ENCODE measurements at places on chromosomes 1 and 21. TPM values are rescaled to one million over a fixed set of nuclear protein-coding genes. Genes with fewer than 3 reads are reported as not detected.

The OPTC gene
- not detected for total RNA-seq

DNA sequence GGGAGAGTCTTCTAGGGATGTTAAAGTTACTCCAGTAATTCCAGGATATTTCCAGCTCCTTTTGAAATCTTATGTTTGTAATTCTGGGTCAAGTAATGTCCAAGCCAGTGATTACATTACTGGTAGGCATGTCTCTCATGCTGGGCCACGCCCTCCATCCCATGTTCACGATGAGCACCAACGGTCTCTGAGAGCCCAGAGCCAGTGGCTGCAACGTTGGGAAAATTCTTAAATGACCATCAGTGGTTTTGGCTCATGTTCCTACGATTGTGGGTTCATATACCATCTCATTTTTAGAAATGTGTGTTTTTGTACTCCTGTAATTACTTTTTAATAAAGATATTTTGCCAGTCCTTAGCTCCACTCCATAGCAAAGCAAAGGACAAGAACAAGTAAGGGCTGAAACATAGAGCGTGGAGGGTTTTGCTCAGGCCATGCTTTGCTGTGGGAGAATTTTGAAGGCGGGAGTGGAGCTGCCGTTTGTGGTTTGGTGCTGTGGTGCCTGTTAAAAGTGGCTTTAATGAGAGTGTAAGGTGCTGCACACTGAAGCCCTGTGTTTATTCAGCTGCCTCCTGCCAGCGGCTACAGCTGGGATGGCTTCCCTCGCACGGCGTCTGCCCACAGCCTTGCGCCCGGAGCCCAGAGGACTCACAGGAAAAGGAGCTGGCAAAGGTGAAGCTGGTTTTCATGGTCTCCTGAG, 28.9 kb downstream of the VANGL1 start:
- H3K27ac ChIP-seq: no peak overlapping the region
- H3K4me1 ChIP-seq: no peaks in the 10 kb centered on the region
- H3K36me3 ChIP-seq: no peaks in the 10 kb centered on the region
- no peak overlapping the region for H3K4me3 ChIP-seq
- H3K27me3 ChIP-seq: no peaks in the 10 kb centered on the region

GRCh38 chr1:47926461-47926999, 70.7 kb downstream of the TRABD2B start:
- no peak overlapping the region for H3K27ac ChIP-seq
- H3K4me3 ChIP-seq: no peak overlapping the region
- H3K27me3 ChIP-seq: no peaks in the 10 kb centered on the region
- H3K4me1 ChIP-seq: no peaks in the 10 kb centered on the region
- DNase-seq: no peak

- no peaks in the 10 kb centered on the region for H3K4me1 ChIP-seq
- no peak for DNase-seq
- no peaks in the 10 kb centered on the region for H3K36me3 ChIP-seq
- no peaks in the 10 kb centered on the region for H3K27me3 ChIP-seq
- no peak overlapping the region for H3K4me3 ChIP-seq
- no peak overlapping the region for H3K27ac ChIP-seq
These were observed 7.1 kb upstream of the NSUN4 start for GRCh38 chr1:46333300-46334029.

- H3K36me3 ChIP-seq: no peaks in the 10 kb centered on the region
- DNase-seq: no peak
- no peak overlapping the region for H3K4me3 ChIP-seq
- H3K27me3 ChIP-seq: no peaks in the 10 kb centered on the region
- no peak overlapping the region for H3K27ac ChIP-seq
These were observed 112.2 kb downstream of the GRIK3 start for GRCh38 chr1:36922071-36922470.

The NHLH1 gene
- not detected for total RNA-seq

The TOE1 gene
- 8.6 TPM for total RNA-seq

DNA sequence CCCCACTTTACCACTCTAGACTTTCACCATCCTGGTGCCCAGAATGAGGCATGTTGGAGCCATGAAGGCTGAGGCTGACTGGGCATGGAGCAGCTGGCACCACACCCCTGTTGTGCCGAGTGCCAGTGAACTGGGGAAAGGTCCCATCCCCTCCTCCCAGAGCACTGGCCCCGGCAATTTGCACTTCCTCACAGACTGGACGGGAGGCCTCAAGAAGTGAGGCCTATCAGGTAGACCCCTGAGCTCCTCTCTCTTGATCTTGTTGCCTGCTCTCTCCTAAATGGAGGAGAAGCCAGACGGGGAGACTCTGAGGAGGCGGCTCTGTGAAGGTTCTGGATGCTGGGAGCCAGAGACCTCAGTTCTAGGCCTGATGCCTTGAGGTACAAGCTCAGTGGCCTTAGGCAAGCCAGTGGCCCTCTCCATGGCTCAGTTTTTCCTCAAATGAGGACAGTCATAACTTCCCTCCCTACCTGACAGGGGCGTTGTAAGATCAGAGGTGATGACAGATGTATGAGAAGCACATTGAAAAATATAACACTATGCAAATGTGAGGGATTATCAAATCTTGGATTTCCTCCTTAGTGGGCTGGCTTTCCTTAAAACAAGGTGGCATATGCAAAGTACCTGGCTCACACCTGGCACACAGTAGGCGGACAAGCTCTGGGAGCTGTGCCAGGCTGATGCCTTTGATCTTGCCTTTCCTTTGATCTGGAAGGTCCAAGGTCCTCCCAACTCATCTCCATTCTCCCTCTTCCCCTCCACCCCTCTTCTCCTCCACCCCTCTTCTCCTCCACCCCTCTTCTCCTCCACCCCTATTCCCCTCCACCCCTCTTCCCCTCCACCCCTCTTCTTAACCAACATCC, 6.7 kb downstream of the GRHL3 start:
- no peak overlapping the region for H3K27ac ChIP-seq
- no peaks in the 10 kb centered on the region for H3K36me3 ChIP-seq
- DNase-seq: no peak
- peaks cover 5% of the 10 kb centered on the region for H3K4me1 ChIP-seq

DNA sequence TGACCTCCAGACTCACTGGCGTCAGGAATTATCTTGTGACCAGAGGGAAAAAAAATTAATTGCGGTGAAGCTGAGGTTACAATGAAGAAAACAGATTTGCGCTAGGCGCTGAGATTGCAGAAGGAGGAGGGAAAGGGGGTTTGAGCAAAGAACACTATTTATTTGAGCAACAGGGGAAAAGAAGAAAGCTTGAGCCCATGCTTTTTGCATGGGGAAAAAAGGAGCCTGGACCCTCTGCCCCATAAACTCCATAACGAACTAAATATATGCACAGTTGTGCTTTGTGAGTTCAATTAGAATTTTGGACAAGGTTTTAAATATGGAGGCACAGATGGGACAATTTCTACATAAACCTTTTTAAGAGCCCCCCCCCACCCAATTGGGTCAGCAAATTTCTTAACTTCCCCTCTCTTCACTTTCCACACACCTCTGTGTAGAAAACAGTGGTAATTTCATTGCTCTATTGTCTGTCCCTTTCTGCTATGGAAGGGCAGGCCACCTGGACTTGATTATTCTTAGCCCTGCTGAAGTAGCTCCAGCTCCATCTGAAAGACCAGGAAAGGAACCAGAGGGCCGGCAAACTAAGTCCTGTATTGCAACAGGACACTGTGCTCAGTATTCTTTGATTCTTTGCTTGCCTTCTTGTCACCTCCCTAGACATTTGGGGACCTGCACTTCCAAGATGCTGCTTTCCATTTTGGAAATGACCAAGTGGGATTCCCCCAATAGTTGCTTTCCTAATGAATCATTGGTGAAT, 862 bp upstream of the ID3 start:
- peaks cover 7% of the 10 kb centered on the region for H3K4me1 ChIP-seq
- H3K27me3 ChIP-seq: no peaks in the 10 kb centered on the region
- no peak for DNase-seq
- H3K36me3 ChIP-seq: no peaks in the 10 kb centered on the region

The VAV3 gene
- total RNA-seq: 153 TPM

GRCh38 chr1:48007047-48007446, 9.9 kb upstream of the TRABD2B start:
- H3K27ac ChIP-seq: no peak overlapping the region
- H3K27me3 ChIP-seq: no peaks in the 10 kb centered on the region
- H3K4me1 ChIP-seq: no peaks in the 10 kb centered on the region

The SLC1A7 gene
- 0.16 TPM for total RNA-seq

The IL6R gene
- total RNA-seq: 23.6 TPM

- H3K36me3 ChIP-seq: no peaks in the 10 kb centered on the region
- no peak overlapping the region for H3K4me3 ChIP-seq
- no peaks in the 10 kb centered on the region for H3K4me1 ChIP-seq
- H3K27ac ChIP-seq: no peak overlapping the region
- DNase-seq: no peak
These were observed 59.7 kb downstream of the MYOM3 start for GRCh38 chr1:24052220-24052619.

The KCNC4 gene
- total RNA-seq: 5.2 TPM

The TAS1R1 gene
- total RNA-seq: 0.16 TPM

- no peaks in the 10 kb centered on the region for H3K36me3 ChIP-seq
- H3K4me3 ChIP-seq: no peak overlapping the region
- DNase-seq: no peak
These were observed 18.1 kb upstream of the PDZK1IP1 start for GRCh38 chr1:47207803-47208373.

- H3K4me3 ChIP-seq: no peak overlapping the region
- H3K27me3 ChIP-seq: no peaks in the 10 kb centered on the region
- DNase-seq: no peak
- no peak overlapping the region for H3K27ac ChIP-seq
- no peaks in the 10 kb centered on the region for H3K4me1 ChIP-seq
- H3K36me3 ChIP-seq: no peaks in the 10 kb centered on the region
These were observed 345.3 kb downstream of the PTBP2 start for GRCh38 chr1:97066860-97067259.

DNA sequence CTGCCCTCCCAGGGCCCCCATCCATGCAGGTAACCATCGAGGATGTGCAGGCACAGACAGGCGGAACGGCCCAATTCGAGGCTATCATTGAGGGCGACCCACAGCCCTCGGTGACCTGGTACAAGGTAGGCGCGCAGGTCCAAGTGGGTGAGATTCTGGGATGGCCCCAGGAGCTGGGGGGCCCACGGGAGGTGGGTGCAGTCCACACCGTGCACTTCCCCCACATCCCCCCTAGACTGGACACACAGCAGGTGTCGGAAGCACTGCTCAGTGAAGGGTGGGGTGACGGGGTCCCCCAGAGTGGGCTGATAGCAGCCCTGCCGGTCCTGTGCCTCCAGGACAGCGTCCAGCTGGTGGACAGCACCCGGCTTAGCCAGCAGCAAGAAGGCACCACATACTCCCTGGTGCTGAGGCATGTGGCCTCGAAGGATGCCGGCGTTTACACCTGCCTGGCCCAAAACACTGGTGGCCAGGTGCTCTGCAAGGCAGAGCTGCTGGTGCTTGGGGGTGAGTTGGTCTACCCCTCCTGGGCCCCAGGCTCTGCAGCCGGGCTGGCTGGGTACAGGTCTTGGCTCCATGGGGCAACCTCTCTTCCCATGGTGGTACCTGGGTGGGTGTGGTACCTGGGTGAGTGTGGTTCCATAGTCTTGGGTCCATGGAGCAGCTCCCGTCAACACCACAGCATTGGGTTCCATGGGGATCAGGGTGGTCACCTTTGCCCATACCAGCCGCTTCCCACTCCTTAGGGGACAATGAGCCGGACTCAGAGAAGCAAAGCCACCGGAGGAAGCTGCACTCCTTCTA, 40.4 kb downstream of the TRIM11 start:
- no peak overlapping the region for H3K27ac ChIP-seq
- no peaks in the 10 kb centered on the region for H3K36me3 ChIP-seq
- H3K4me3 ChIP-seq: no peak overlapping the region
- H3K4me1 ChIP-seq: no peaks in the 10 kb centered on the region
- DNase-seq: no peak

- no peaks in the 10 kb centered on the region for H3K36me3 ChIP-seq
- no peak for DNase-seq
- no peak overlapping the region for H3K4me3 ChIP-seq
- no peaks in the 10 kb centered on the region for H3K27me3 ChIP-seq
- no peak overlapping the region for H3K27ac ChIP-seq
These were observed 26.7 kb upstream of the GLIS1 start for GRCh38 chr1:53765657-53766056.

The RNF186 gene
- 4.3 TPM for total RNA-seq

GRCh38 chr1:146049436-146049835, 27.9 kb upstream of the HJV start:
- no peaks in the 10 kb centered on the region for H3K27me3 ChIP-seq
- no peak for DNase-seq
- no peak overlapping the region for H3K4me3 ChIP-seq
- H3K4me1 ChIP-seq: no peaks in the 10 kb centered on the region

- H3K27me3 ChIP-seq: no peaks in the 10 kb centered on the region
- DNase-seq: peak; percentile 33
- H3K4me1 ChIP-seq: no peaks in the 10 kb centered on the region
- H3K36me3 ChIP-seq: no peaks in the 10 kb centered on the region
These were observed 60.2 kb downstream of the DMRTB1 start for GRCh38 chr1:53519421-53519820.

GRCh38 chr1:43366601-43367025, 1.2 kb downstream of the ELOVL1 start:
- no peak for DNase-seq
- peak overlapping the region; percentile 98 for H3K27ac ChIP-seq
- H3K4me1 ChIP-seq: peaks cover 18% of the 10 kb centered on the region
- peak overlapping the region; percentile 69 for H3K4me3 ChIP-seq
- H3K27me3 ChIP-seq: no peaks in the 10 kb centered on the region

The FAM3B gene
- 1.6 TPM for total RNA-seq

- H3K27ac ChIP-seq: no peak overlapping the region
- no peaks in the 10 kb centered on the region for H3K27me3 ChIP-seq
- no peaks in the 10 kb centered on the region for H3K4me1 ChIP-seq
These were observed 536.9 kb downstream of the ADGRL2 start for GRCh38 chr1:82337635-82338034.

GRCh38 chr1:65049941-65050713, 83.8 kb upstream of the JAK1 start:
- no peak overlapping the region for H3K4me3 ChIP-seq
- H3K27ac ChIP-seq: no peak overlapping the region
- H3K4me1 ChIP-seq: no peaks in the 10 kb centered on the region
- DNase-seq: no peak

DNA sequence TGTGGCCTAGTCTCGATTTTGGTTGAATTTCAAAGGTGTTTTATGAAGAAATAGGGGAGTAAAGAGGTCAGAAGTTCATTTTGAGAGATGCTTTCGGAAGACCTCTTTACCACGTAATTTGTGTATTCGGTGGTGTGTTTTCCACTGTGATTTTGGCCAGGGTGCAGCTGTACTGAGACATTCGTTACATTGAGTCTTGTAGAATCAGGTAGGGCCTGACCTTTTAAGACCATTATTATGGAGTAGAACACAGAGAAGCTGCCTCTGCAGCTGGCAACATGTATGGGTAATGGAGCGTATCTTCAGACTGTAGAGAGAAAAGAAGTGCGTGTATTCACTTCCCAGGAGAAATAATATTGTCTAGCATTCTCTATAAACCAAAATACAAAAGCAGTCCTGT, 326.5 kb downstream of the PDE4B start:
- DNase-seq: no peak
- no peaks in the 10 kb centered on the region for H3K4me1 ChIP-seq
- H3K4me3 ChIP-seq: no peak overlapping the region
- H3K36me3 ChIP-seq: no peaks in the 10 kb centered on the region
- H3K27me3 ChIP-seq: no peaks in the 10 kb centered on the region
- H3K27ac ChIP-seq: no peak overlapping the region
